ENCODE measurements at places on chromosomes 5 and 9.

DNA sequence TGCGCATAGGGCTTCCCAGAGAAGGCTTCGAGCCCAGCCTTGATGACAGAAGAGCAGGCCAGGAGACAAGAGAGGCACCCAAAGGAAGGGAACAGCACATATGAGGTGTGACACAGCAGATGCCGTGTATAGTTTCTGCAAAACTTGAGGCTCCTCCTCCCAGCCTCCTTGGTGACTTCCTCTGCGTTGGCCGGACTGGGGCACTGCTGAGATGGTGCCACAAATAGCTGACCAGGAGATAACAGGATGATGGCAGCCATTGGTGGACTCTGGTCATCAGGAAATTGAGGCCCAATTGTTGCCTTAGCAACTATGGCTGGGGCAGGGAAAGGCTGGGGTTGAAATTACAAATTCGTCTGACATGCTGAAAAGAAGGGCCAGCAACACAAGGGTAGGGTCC, 4.8 kb upstream of the ZNF79 start:
- no peak for DNase-seq

- no peak for DNase-seq
These were observed 4.7 kb downstream of the ATP6V0E1 start for GRCh38 chr5:172988276-172988675.

- DNase-seq = no peak
These were observed 457.5 kb downstream of the ENC1 start for GRCh38 chr5:74183041-74183440.

GRCh38 chr9:80040457-80040856, 468.7 kb downstream of the TLE4 start:
- DNase-seq = no peak

DNA sequence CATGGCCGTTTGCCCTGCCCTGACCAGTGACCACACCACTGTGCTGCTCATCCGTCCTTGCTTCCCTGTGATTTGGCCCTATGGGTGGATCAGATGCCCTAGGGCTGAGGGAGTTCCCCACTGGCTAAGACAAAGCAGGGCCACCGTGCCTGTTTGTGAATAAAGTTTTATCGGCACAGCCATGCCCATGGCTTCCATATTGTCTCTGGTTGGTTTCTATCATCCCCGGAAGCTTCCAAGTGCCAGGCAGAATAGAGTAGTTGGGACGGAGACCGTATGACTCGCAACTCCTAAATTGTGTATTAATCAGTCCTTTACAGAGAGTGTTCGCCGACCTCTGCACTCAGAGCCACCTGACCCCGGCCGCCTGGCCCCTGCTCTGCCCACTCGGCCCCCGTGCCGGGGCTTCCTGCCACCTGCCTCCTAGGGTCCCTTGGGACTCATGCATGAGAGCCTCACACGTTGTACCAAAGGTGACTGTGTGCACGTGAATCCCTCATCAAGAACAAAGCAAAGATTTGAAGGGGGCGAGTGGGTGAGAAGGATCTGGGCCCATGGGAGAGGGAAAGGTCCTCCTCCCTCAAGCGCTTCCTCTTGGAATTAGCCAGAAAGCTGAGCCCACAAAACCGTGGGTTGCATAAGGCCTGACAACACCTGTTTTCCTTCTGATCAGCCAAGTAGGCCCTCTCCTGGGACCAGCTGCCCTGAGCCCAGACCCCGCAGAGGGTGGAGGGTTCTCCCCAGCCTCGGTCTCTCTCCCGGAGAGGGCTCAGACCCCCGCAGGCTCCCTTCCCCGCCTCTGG, 11.7 kb upstream of the FCN2 start:
- DNase-seq = no peak

GRCh38 chr5:168291964-168292785, 730 bp downstream of the WWC1 start:
- DNase-seq = no peak

GRCh38 chr5:75656311-75657003, 45.2 kb downstream of the ANKDD1B start:
- no peak for DNase-seq

DNA sequence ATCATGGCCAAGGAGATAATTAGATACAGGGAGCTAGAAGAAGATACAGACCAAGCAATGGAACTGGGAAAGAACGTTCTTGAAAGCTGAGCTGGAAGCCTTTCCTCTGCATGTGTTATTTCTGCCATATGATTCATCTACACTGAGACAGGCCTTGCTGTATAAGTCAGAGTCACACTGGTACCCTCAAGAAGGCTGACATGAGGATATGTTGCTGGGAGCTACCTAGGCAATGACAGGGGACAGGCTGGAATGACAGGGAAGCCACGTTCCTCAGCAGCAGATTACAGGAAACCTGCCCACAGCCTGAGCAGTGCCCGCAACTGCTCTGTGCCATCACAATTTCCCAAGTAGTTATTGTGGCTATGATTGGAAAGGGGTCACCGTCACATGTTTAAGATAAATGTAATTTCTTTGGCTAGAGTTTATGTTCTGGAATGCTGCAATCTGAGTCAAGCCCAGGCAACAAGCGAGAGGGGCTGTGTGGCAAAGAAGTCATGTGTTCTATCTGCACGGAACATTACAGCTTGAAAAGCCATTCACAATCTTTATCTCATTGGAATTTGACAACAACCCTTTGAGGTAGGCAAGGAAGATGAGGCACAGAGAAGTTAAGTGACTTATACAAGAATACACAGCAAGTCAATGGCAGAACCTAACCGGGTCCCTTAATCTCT, 108.2 kb downstream of the TTLL11 start:
- DNase-seq = no peak

DNA sequence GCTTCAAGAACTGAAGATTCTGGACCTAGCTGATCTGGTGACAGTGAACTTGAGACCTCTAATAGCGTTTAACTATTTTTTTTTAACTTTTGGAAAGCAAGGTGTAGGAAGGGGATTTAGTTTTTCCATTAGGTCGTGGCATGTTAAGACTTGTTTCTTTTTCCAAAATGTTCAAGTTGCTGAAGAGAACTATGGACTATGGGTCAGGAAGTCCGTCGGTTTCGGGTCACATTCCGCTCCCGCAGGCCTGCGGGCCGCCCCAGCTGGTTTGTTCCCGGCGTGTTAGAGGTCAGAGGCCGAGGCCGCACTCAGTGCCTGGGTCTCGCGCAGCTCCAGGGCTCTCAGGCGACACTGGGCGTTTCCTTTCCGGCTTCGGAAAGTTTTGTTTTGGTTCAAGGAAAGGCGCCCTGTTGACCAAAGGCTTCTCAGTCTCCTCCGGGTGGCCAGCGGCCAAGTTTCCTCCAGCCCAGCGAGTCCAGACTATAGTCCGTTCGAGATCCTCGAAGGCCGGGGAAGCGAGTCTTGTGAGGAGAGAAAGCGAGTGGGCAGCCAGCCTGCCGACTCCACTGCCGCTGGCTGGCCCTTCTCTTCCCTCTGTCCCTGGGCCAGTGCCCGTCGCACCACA, 586 bp upstream of the FCHO2 start:
- peak; percentile 7 for DNase-seq

DNA sequence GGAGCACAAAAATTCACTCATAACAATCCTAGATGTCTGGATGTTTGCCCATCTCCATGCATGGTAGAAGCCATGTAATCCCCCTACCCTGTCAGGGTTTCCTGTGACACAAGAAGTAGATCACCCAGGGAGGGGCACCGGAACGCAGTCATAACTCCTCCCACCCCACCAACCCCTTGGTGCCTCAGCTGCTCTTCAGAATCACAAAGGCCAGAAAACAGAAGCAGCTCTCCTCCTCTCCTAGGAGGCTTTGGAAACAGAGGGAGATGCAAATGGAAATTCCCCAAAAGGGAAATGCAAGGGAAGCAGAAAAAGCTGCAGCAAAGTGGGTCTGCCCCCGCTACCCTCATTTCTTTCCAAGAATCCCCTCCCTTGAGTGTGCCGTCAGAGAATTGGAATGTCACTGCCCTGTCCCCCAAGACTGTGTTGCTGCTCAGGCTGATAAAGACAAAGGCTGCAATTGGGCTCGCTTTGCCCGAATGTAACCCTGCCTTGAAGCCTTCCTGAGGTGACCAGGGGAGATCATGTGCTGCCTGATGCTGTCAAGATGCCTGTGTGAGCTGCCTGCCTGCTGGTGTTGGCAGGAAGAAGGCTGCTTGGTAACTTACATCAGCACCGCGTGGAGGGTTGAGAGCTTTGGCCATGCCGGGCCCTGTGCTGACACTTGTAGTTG, 65.5 kb upstream of the ABCA1 start:
- no peak for DNase-seq

DNA sequence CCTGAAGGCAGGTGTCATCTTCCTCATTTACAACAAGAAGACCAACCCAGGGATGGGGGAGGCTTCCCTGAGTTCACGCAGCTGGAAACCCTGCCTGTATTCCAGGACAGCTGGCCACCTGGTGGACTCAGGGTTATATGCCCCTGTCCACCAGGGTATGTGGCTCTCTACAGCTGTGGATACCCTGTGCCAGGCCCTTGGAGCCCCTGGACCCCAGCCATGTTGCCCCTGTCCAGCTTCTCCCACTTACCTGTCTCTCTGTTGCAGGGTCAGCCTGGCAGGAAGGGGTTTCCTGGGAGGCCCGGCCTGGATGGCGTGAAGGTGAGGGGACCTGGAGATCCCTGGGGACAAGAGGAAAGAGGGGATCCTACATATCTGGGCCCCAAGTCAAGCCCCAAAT, 79.7 kb upstream of the ORM1 start:
- DNase-seq = no peak

GRCh38 chr5:176780176-176781053, 29.9 kb upstream of the UNC5A start:
- no peak for DNase-seq

GRCh38 chr9:133842721-133843227, 104.6 kb upstream of the SARDH start:
- DNase-seq = no peak

DNA sequence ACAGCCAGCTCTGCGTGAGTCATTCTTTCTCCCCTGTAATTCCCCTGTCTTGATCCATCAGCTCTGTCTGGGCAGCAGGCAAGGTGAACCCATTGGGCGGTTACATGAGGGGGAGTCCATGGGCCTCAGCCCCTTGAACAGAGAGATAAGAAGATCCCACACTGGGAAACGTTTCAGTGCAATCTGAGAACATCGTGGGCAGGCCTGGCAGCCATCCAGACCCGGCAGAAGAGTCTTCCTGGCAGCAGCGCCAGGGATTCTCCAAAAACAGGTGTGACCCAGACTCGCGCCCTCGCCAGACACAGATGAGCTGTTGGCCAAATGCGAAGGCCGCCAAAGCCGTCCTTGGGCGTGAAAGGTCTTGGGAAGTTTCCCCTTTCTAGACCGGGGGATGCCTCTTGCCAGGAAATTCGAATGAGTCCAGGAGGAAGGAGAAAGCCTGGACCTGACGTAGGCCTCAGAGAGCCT, 6.4 kb upstream of the SLC12A7 start:
- DNase-seq = no peak

- no peak for DNase-seq
These were observed 31.7 kb downstream of the UBE2QL1 start for GRCh38 chr5:6480133-6481051.

DNA sequence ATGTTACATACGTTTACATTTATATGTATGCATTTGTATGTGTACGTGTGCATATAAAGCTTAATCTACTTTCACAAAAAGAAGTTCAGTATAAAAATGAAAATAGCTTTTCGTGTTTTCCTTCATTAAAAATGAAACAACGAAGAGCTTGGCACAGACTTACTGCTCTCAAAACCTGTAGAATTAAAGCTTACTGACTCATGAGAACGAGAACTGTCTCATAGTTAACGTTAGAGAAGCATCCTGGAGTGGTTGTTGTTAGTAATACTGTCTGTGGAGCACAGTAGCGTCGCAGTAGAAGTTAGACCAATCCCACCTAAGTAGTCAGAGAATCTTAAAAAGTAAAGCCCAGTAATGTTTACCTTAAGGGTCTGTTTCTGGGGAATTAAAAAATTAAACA, 1.3 kb downstream of the MAT2B start:
- DNase-seq = no peak

DNA sequence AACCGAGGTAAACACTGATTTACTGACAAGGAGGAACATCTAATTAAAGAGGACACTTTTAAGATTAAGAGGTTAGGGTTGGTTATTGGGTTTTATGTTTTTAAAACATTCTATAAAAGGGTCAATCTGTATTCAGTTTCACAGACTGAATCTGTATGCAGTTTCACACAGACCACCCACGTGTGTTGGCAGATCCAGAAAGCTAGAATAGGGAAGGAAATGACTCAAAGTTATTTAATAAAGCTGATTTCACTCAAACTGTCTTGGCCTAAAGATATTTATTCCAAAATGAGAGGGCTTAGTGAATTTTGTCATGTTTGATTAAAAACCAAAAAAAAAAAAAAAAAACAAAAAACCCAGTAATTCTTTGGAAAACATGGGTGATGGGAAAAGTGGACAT, 140.2 kb downstream of the SLC24A2 start:
- no peak for DNase-seq

GRCh38 chr5:97355775-97356174, 172.7 kb upstream of the RIOK2 start:
- no peak for DNase-seq

Measured in stimulated activated CD8-positive, alpha-beta memory T cell treated with anti-CD3 and anti-CD28 coated beads, Interleukin-4, amount 100 ng/mL, for 1 hour (primary cell).